Left ventricle myocardium inferior (tissue), 1 donor: ENCODE measurements at places on chromosomes 7 and 10. TPM values are rescaled to one million over a fixed set of nuclear protein-coding genes. Genes with fewer than 3 reads are reported as not detected.
A peak's percentile ranks its signal among the peaks of the same experiment; 100 is the strongest.

DNA sequence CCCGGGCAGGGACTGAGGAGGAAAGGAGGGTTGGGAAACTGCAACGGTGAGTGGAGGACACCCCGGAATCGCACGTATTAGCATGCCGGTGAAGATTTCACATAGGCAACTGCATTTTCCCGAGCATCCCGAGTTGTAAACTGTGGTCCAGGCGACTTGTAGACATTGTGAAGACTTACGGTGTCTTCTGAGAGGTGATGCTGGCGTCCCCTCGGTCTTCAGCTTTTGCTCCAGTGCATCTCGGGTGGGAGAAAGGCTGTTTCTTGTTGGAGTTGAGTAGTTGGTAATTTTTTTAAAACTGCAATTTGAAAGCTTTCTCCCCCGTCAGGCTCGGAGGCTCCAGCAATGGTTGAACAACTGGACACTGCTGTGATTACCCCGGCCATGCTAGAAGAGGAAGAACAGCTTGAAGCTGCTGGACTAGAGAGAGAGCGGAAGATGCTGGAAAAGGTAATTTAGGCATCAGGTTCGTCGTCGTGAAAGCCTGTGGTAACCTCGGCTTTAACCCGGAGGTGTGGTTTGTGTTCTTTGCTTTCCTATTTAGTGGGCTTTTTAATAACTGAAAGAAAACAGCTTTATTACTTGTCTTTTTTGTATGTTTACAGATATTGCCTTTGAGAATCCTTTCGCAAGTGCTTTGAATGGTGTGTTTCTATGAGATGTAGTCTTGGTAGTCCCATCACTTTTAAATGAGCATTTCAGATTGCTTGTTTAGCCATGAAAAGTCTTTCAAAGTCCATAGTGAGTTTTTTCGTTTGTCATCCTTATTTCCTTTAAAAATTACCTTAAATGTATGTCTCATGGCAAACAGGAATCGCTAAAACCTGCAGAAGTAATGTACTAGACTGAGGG, 687 bp downstream of the HELLS start:
- no peak for DNase-seq

- no peak for DNase-seq
Measured at GRCh38 chr10:123017421-123018165, 8.8 kb downstream of the ACADSB start.

Gene CCNJ
- 2.4 TPM for total RNA-seq

DNA sequence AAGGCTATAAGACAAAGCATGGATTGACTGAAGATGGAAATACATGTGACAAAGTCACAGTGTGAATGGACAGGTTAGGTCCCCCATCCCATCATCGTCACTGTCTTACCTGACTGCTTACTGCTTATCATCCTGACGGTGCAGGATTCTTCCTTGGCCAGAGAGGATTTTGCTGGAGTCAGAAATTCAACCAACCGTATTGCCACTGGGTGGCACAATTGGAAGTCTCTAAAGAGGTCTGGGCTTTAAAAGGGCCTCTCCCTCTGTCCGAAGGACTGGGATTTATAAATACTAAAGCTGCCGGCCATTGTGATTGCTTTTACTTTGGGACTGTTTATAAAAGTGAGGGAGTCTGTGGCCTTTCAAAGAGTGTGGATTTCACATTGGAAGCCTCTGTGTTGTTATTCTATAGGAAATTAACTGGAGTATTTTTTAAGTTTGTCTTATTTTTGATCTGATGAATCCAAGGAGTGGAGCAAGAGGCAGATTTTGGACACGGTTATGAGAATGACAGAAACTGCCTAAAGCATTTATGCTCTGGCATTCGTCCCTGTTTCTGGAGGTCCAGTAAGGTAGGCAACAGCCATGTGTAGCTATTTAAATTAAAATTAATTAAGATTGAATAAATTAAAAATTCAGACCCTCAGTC, 113.3 kb upstream of the CREB5 start:
- no peak for DNase-seq

Gene SCART1
- total RNA-seq = 0.36 TPM

GRCh38 chr7:75842836-75843446, 29.3 kb upstream of the CCL24 start:
- DNase-seq = no peak

Gene LIPJ
- not detected for total RNA-seq

DNA sequence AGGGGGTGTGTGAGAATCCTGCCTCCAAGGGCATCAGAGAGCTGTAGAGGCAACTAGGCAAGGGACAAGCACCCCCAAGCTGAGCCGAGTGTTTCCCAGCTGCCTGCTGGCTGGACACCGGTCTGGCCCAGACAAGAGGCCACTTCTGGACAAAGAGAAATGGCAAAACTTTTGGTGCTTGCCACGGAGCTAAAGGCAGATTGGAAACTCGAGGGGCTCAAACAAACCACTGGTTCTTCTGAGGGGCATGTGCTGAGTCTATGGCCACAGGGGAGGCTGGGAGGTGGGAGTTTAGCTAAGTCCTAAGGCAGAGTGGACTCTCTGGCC, 66.5 kb upstream of the INPP5A start:
- peak; percentile 9 for DNase-seq

- no peak for DNase-seq
Measured at GRCh38 chr10:79093658-79094411, 25.1 kb downstream of the ZMIZ1 start.

GRCh38 chr7:875476-876076, 778 bp upstream of the GET4 start:
- DNase-seq = no peak

DNA sequence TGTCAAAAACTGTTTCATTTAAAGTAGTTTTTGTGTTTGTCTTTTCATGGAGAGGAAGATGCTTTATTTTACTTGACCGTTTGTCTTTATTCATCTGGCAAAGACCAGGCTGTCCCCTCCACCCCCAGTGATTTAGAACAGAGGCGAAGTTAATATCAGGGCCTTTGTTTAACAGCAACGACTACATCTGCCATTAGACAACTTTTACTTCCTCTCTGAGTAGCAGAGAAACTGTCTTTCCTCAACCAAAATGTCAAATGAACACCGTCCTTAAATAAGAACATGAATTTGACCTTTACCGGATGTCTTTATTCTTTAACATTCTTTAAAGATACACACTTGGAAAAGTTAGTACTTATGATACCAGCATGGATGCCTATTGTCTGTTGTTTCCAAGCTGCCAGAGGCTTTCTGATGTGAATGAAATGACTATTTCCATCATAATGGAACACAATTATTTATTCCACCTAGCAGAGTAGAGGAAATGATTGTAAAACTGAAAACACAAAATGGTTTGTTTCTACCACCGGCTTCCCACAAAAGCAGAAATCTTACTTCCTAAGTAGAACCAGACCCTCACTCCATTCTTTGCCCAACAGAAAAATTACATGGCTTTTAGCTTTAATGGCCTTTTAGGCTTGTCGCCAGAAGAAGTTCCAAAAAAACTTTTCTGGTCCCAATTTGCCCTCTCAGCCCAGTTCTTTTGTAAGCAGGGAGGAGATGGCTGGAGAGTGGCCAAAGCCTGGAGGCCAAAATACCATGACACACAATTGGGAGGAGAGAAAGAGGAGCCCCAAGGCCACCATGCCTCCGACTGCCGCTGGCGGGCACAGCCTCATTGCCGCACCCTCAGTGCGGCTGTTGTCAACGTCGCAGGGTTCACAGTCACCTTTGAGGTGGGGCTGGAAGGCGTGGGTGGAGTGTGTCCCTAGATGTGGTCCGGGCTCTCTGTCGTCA, 168.5 kb downstream of the TEX36 start:
- no peak for DNase-seq
